Activated B cell treated with CpG ODN at 0.5 μM for 24 hours (primary cell): ENCODE measurements at places on chromosomes 12 and 14.

DNA sequence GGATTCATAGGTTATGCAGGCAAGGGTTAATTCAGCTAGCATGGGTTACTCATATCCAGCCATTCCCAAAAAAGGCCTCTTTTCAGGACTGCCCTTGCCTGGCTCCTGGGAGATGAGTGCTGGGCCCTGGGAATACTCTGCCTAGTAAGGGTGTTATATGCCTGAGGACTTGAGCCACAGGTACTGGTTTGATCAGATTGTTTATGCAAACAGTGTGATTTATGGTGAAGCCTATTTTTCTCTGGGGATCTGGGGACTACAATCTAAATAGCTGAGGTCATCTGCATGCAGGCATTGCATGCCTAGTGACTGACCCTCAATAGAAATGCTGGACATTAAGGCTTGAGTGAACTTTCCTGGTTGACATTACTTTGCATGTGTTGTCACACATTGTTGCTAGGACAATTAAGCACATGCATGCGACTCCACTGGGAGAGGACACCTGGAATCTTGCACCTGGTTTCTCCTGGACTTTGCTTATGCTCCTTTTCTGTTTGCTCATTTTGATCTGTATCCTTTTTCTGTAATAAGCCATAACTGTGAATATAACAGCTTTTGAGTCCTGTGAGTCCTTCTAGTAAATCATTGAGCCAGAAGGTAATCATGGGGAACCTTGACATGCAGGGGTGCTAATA is 73.0 kb downstream of the RAD51B start:
- no peaks in the 10 kb centered on the region for H3K4me1 ChIP-seq
- peaks cover 4% of the 10 kb centered on the region for H3K36me3 ChIP-seq
- no peak overlapping the region for H3K27ac ChIP-seq
- no peaks in the 10 kb centered on the region for H3K27me3 ChIP-seq
- no peak for DNase-seq

- no peaks in the 10 kb centered on the region for H3K36me3 ChIP-seq
- no peak overlapping the region for H3K4me3 ChIP-seq
- no peaks in the 10 kb centered on the region for H3K4me1 ChIP-seq
- no peak for DNase-seq
- H3K27me3 ChIP-seq: no peaks in the 10 kb centered on the region
Observed at GRCh38 chr14:93923626-93924025, 3.5 kb upstream of the FAM181A start.

GRCh38 chr12:57195611-57196371 is 20.8 kb upstream of the NXPH4 start:
- DNase-seq: no peak
- H3K4me1 ChIP-seq: no peaks in the 10 kb centered on the region
- H3K27ac ChIP-seq: no peak overlapping the region
- no peaks in the 10 kb centered on the region for H3K36me3 ChIP-seq

- DNase-seq: no peak
- H3K27ac ChIP-seq: no peak overlapping the region
- no peaks in the 10 kb centered on the region for H3K36me3 ChIP-seq
- no peak overlapping the region for H3K4me3 ChIP-seq
- peaks cover 18% of the 10 kb centered on the region for H3K4me1 ChIP-seq
Observed at GRCh38 chr12:32457251-32458025, 58.1 kb downstream of the FGD4 start.

DNA sequence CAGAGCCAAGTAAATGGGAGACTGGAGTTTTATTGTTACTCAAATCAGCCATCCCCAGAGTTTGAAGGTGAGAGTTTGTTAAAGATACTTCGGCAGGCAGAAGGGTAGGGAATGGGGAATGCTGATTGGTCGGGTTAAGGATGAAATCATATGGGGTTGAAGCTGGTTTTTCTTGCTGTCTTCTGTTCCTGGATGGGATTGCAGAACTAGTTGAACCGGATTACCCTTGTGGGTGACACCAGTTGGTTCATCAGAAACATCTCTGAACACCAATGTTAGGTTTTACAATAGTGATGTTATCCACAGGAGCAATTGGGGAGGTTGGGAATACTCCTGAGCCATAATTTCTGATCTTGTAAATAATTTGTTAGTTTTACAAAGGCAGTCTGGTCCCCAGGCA is 18.7 kb upstream of the SMCO2 start:
- no peak overlapping the region for H3K27ac ChIP-seq
- DNase-seq: no peak
- peaks cover 4% of the 10 kb centered on the region for H3K4me1 ChIP-seq
- no peaks in the 10 kb centered on the region for H3K27me3 ChIP-seq
- H3K4me3 ChIP-seq: no peak overlapping the region
- no peaks in the 10 kb centered on the region for H3K36me3 ChIP-seq

GRCh38 chr12:28869197-28869596 is 279.9 kb upstream of the FAR2 start:
- H3K4me1 ChIP-seq: no peaks in the 10 kb centered on the region
- no peaks in the 10 kb centered on the region for H3K36me3 ChIP-seq
- DNase-seq: no peak
- no peaks in the 10 kb centered on the region for H3K27me3 ChIP-seq

DNA sequence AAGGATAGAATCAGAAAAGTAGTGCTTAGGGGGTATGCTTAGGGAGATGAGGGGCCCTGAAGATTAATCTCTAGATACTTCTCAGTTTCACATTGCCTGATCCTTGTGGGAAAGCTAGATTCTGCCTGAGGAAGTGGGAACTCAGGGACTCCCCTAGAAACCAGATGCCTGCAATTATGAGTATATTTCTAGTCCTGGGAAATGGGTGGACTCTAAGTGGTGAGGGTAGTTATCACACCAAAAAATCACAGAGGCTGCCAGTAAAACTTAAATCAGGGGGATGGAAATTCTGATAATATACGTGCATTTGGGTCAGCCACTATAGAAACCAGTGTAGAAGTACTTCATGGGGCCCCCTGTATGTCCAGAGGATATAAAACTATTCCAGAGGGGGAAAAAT is 18.3 kb downstream of the HOXC4 start:
- no peak for DNase-seq
- H3K4me3 ChIP-seq: no peak overlapping the region
- no peaks in the 10 kb centered on the region for H3K36me3 ChIP-seq
- H3K4me1 ChIP-seq: no peaks in the 10 kb centered on the region
- no peak overlapping the region for H3K27ac ChIP-seq

GRCh38 chr12:50988051-50988450 is 35.7 kb downstream of the HIGD1C start:
- no peak overlapping the region for H3K27ac ChIP-seq
- DNase-seq: no peak
- H3K4me1 ChIP-seq: peaks cover 5% of the 10 kb centered on the region
- no peaks in the 10 kb centered on the region for H3K27me3 ChIP-seq
- H3K4me3 ChIP-seq: no peak overlapping the region
